ENCODE measurements at places on chromosomes 2 and 18. TPM values are rescaled to one million over a fixed set of nuclear protein-coding genes. Genes with fewer than 3 reads are reported as not detected.

DNA sequence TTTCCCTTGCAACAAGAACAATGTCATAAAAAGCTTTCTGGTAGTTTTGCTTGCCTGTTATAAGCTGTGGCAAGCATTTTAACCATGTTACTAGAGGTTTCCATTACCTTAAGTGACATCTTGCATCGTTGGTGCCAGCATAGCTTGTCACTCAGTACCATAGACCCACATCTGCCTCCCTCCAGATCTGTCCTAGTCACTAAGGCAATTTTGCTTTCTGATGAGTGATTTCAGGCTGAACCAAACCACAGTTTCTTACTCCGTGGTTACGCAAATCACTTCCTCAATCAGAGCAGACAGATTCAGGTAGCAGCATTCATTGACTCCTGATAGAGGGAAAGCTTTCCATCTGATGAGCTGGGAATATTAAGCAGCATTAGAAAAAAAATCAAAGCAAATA, 1057.5 kb upstream of the FAM98A start:
- no peak for ATAC-seq

- no peak for ATAC-seq
Observed at GRCh38 chr2:216071111-216071851, 10.3 kb downstream of the PECR start.

- peak; percentile 45 for ATAC-seq
Observed at GRCh38 chr18:31942291-31942998, 483 bp downstream of the TRAPPC8 start.

DNA sequence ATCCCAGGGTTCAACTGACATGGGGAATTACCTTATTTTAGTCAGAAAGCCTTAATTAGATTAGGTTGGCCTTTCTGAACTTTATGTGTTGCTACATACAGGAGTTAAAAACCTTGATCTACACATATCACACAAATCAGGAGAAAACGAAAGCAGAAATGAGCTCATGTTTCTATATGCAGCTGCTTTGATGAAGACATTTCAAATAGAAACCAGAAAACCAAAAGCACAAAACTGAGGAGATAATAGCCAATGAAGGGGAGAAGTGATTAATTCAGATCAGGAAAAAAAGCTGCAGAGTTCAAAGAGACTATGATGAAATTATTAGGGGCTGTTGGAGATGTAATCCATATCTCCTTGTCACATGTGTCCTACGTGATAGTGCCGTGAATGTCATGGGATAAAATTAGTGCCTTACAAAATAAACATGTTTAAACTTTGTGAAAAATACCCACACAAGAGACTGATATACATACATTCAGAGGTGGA, 255.0 kb downstream of the CAMKMT start:
- ATAC-seq, result peak; percentile 95

Gene ATP6V1C2
- total RNA-seq, result not detected

DNA sequence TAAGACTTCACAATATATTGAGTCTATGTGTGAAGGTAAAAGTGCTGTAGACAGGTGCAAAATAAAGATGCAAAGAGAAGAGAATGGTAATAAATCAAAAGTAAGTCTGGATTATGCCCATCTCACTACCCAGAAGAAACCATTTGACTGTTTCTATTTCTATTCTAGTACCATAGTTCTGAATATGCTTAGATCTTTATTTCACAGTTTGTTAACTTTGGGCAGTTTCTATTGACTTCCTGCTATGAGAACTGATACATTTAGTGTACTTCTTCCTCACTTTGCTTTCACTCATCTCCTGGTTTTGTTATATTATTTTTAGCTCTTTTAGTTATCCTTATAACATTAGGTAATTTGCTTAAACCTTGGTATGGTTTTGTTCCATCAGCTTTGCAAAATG, 94.9 kb downstream of the HS1BP3 start:
- ATAC-seq, result no peak

- ATAC-seq, result no peak
Observed at GRCh38 chr2:10963155-10963554, 51.4 kb downstream of the KCNF1 start.

DNA sequence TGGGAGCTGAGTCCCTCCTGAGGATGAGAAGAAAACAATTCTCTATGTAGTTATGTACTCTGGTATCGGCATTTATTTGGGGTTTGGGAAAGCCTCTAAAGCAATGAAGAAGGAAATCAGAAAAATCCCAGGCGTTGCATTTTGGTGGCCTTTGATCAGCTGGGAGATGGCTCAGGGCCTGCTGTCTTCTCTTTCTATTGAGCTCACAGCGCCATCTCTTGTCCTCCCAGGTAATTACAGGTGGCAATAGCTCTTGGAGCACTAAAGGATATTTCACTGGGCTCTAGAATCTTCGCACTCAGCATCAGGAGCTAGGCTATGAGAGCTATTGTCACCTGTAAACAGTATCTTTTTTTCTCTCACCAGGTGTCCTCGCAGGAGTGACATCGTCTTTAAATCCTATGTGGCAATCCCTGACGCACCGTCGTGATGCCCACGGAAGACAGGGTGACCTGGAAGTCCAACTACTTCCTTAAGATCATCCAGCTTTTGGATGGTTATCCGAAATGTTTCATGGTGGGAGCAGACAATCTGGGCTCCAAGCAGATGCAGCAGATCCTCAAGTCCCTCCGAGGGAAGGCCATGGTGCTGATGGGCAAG, 76.1 kb upstream of the PMAIP1 start:
- no peak for ATAC-seq

GRCh38 chr2:173680574-173680973, 284.6 kb downstream of the SP3 start:
- ATAC-seq, result no peak

DNA sequence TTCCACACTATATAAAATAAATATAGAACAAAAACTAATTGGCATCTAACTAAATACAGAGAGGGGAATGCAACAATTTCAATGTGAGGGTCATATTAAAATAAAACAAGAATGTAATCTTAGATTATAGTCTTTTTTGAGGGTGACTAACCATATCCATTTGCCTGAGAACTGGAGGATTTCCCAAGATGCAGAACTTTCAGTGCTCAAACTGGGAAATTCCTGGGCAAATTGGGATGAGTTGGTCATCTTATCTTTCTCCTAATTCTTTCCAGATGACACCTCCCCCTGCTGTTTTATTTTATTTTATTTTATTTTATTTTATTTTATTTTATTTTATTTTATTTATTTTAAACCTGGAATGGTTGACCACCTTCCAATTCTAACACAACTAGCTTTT, 846.2 kb downstream of the SLC4A3 start:
- ATAC-seq, result no peak

- no peak for ATAC-seq
Observed at GRCh38 chr18:23053776-23054457, 81.4 kb upstream of the CABLES1 start.

GRCh38 chr2:33222309-33222708, 254.1 kb upstream of the RASGRP3 start:
- ATAC-seq, result no peak

- no peak for ATAC-seq
Observed at GRCh38 chr2:109648041-109648527, 33.9 kb downstream of the SOWAHC start.

- no peak for ATAC-seq
Observed at GRCh38 chr2:3873899-3874298, 170.5 kb downstream of the DCDC2C start.

GRCh38 chr2:139366681-139367080, 586.5 kb upstream of the NXPH2 start:
- ATAC-seq, result no peak

- no peak for ATAC-seq
Observed at GRCh38 chr2:11941201-11942177, 195.1 kb downstream of the LPIN1 start.

Gene PSMA8
- total RNA-seq, result 0.58 TPM

Gene FAP
- total RNA-seq, result not detected

DNA sequence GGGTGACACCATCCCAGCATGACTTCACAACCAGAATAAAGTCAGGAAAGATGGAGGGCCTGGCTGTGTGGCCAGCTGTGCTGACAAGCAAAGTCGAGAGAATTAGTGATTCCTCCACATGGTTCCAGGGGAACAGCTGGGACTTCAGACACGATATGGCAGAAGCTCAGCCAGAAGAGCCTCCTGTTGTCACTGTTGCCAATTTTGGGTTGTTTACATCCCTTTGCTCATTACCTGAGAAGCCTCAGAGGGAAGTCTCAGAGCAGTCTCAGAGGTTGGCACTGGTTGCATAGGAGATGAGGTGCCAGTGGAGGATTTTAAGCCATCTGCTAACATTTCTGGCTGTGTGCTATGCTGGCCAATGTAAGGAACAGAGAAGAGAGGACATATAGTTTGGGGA, 16.0 kb downstream of the LINC00305 start:
- ATAC-seq, result no peak

DNA sequence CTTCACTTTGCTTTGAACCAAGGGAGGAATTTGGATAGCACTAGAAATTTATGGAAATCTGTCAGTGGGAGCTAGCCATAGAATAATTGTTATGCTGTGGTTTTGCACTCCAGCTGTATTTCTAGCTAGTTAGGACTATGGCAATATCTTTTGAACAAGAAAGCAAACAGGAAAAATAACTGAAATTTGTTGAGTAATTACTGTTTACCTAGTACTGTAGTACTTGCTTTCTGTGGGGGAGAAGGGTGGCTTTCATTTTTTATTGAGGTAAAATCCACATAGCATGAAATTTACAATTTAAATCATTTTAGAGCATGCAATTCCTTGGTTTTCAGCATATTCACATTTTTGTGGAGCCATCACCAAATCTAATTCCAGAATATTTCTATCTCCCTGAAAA, 28.4 kb downstream of the MBD5 start:
- ATAC-seq, result no peak

Gene ANKRD62
- total RNA-seq, result not detected

Gene G6PC2
- total RNA-seq, result not detected

DNA sequence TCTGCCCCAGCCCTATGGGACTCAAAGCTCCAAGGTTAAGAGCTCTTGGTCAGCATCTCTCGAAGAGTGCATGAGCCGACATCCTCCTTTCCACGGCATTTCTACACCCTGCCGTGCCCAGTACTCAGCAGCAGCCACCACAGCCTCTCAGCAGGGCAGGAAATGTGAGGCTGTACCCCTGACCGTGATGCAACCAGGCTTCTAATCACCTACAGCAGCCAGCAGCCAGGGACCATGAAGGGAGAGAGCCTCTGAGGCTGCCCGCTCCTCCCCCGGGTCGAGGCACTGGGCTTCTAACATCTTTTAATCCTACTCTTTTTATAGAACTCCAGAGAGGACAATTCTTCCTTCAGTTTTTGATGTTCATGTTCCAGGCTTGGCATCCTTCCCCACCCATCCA, 6.5 kb downstream of the CYS1 start:
- ATAC-seq, result no peak

Gene GTF2A1L
- not detected for total RNA-seq

Gene KLHL14
- total RNA-seq, result not detected

DNA sequence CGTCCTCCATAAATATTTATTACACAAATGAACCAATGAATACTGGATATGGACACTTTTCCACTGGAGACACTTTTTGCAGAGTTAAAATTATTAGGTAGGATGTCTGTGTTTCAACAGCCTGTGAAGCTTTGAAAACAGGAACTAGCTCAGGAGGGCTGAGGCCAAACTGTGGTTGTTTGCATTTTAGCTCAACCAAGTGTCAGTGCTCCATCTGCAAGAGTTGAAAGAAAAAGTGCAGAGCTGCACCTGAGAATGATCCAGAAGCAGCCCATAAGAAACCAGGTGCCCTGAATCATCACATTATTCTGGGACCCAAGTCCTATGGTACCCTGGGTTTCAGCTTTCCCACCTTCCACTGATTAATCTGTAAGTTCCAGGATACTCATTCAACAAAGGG, 180.4 kb downstream of the TRIB2 start:
- no peak for ATAC-seq

Gene RAB6C
- total RNA-seq, result not detected

DNA sequence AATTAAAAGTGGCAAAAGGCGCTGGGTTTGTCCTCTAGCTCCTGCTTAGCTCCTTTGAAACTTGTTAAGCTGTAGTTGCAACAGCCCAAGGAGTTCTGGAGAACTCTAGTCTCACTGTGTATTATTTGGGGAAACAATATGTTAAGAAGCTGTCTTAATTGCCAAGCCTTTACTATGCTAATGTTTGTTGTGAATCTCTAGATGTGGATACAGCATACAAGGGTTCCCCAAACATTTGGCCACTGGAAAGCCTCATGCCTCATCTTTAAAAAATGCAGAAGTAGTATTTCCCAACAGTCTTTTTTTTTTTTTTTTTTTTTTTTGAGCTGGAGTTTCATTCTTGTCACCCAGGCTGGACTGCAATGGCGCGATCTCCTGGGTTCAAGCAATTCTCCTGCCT, 236.7 kb downstream of the PRKCE start:
- ATAC-seq, result no peak

Gene SCN2A
- 0.05 TPM for total RNA-seq

Gene GPR35
- 2.0 TPM for total RNA-seq
